ENCODE measurements at places on chromosomes 1 and 21.

- DNase-seq: no peak
These were observed 31.0 kb downstream of the ZNF496 start for GRCh38 chr1:247300491-247301175.

- DNase-seq: no peak
These were observed 8.2 kb downstream of the THRAP3 start for GRCh38 chr1:36232212-36233095.

DNA sequence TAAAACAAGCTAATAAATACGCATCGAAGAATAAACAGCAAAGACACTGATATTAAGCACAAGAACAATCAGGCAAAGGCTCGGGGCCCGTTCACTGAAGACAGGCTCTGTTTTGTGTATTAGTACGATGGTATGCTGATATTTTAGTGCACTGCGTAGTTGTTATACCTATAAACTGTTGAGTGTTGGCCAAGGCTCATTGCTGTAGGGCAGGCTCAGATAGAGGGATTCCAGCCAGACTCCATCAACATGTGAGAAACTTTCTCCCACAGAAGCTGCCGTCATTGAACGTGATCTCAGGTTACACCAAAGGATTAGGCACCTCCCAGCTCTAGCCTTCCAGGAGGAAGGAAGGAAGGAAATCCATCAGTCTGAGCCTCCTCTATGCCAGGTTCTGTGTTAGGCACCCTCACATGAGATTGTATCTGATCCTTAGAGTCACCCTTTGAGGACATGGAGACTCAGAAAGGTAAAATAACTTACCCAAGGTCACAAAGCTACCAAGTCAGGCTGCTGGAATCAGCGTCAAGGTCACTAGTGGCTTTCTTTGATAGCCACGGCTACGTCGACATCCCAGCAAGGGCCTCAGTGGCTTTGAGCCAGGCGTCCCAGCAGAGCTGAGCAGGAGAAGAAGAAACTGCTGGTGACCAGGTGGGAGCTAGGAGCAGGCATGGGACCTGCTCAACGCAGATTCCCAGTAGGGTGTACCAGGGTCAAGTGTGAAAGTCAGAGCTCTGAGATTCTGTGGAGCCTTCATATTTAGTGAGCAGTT lies 14.8 kb downstream of the BCAR3 start:
- DNase-seq: no peak

- no peak for DNase-seq
These were observed 24.4 kb upstream of the GNG4 start for GRCh38 chr1:235673981-235674380.

GRCh38 chr1:52667290-52667689 lies 30.9 kb downstream of the COA7 start:
- no peak for DNase-seq

DNA sequence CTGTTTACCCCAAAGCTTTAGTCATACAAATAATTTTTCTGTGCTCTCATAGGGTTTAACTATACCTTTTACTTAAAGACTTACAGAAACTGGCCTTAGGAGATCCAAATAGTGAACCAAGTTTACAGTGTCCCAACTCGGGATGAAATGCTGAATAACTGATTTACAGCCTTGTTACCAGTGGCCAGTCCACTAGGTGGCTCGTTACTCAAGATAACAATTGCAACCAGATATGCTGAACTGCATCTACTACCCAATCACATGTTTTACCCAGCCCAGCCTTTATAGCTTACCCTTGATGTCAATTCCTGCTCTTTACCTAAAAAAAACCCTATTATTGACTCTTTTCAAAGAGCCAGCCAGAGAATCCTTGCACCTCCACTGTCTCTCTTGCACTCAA lies 1148.8 kb upstream of the ADGRL4 start:
- DNase-seq: no peak

Data from activated CD4-positive, alpha-beta T cell treated with anti-CD3 and anti-CD28 coated beads, Interleukin-2, amount 50 U/mL, for 16 hours (primary cell).